ENCODE measurements at places on chromosomes 5 and 9.

GRCh38 chr9:19231904-19232822 lies 1.7 kb downstream of the DENND4C start:
- peak; percentile 19 for DNase-seq

DNA sequence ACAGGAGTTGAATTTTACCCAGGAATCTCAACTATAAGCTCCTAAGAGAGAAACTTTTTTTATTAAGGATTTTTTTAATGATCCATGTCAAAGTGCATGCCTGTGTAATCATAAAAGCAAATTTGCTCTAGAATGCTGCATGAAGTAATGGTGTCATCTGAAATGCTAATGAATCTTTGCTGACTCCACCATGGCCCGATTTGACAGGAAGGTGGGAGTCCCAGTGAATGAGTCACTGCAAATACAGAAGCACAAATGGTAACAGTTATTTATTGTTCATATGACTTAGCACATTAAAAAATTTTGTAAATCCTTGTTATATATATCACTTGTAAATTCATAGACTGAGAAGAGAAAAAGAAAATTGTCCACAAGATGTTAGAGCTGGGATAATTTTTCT lies 341.3 kb downstream of the RASEF start:
- DNase-seq: no peak

GRCh38 chr5:170493028-170493820 lies 10.6 kb upstream of the KCNIP1 start:
- DNase-seq: no peak

DNA sequence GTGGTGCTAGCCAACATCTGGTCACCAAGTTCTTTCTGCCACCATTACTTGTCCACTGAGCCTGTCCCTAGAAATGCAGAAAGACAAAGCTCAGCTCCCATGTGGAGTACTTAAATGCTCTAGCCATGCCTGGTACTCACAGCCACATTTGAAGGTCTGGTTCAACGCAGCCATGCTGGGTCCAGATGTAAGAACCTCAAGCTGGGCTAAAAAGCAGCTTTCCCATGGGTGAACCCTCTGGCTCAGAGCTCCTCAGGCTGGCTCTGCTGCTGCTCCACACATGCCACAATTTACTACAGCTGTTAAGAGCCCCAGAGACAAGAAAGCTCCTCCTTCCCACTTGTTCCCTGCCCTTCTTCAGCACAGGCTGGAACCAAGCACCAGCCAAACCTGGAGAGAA lies 97.1 kb upstream of the LRRTM2 start:
- DNase-seq: no peak

GRCh38 chr5:64765804-64766504 lies 2.5 kb downstream of the SREK1IP1 start:
- peak; percentile 95 for DNase-seq

GRCh38 chr5:119411361-119412278 lies 40.7 kb upstream of the HSD17B4 start:
- peak; percentile 84 for DNase-seq

DNA sequence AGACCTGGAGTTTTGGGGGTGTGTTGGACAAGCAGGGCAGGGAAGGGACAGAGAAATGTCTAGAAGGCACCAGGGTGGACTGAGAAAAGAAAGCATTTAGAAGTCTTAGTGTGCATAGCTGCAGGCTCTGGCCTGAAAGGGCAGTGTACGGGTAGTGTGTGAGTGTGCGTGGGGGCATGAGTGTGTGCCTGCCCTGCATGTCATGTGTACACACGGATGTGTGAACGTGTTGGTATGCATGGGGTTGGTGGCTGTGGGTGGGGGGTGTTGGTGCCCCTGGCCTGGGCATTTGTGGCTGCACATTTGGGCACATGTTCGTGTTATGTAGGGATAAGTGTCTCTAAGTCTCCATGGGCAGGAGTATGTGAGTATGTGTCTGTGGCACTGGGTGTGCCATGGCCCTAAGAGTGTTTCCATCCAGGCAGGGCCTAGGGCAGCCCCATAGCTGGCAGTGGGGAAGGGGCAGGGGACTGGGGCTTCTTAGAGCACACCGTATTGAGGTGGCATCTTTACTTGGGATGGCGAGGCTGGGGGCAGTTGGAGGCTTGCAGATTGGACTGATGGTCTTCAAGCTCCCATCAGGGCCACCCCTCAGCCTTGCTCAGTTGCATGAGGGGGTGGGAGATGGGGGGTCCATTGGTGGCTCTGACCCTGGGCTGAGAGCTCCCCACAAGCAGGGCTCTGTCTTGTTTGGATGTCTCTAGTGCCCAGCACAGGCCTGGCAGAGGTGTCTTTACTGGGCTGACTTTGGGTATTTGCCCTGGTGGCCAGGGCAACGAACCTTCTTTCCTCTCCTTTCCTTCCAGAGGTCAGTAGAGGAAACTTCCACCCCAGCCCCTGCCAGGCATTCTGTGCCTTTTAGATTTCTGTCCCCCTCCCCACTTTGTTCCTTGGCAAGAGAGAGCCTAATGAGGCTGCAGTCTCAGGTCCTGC lies 15.0 kb downstream of the PSD2 start:
- DNase-seq: no peak

DNA sequence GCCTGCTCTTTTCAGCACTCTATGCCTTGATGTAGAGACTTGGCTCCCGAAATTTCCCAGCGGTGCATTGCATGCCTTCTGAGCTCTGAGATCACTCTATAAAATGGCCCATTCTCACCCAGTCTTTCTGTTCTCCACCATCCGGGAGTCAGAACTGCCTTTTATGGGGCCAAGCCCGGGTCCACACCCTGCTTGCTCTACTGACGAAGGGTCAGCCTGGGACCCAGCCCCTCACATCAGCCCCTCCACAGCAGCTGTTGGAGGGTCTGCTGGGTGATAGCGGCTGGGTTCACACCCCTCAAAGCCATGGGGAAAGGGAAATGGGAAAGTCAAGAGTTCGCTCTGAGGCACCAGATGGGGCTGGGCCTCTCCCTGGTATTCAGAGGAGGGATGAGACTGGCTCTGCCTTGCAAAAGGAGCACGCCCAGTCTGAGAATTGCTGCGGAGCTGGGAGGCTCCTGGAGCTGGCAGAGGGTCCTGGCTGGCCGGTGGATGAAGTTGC lies 66.0 kb upstream of the ORM1 start:
- no peak for DNase-seq

GRCh38 chr5:136155078-136155477 lies 22.4 kb downstream of the SMAD5 start:
- no peak for DNase-seq

DNA sequence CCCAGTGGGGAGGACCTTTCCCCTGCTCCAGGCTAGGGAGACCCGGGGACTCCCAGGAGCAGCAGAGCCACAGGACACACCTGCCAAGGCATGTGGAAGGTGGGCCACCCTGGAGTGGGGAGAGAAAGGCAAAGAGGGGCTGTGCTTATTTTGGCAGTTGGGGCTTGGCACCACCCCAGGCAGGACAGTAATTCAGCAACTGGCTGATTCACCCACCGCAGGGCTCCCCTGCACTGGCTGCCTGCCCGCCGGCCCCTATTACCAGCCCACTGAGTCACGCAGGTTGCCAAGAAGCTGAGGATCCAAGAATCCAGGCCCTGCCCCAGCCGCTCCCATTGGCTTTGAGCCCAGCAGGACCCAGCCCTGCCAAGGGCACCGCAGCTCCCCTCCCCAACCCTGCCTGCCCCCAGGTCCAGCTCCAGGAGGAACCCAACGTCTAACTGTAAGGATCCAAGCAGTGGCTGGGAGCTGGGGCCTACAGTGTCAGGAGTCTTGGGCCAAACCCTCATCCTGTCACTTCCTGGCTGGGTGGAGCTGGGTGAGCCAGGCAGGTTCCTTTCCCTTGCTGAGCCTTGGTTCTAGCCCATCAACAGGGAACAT lies 14.2 kb upstream of the RALGDS start:
- DNase-seq: peak; percentile 100

Measured in RWPE1 (cell line).